ENCODE measurements at places on chromosomes 3 and 15.

GRCh38 chr3:123371859-123372685 is 76.8 kb downstream of the ADCY5 start:
- no peak for ATAC-seq

GRCh38 chr15:72341361-72341760 is 21.4 kb upstream of the CELF6 start:
- ATAC-seq: no peak

- no peak for ATAC-seq
These were observed 303.6 kb upstream of the PROK2 start for GRCh38 chr3:72088486-72089025.

- no peak for ATAC-seq
These were observed 29.1 kb downstream of the SSR3 start for GRCh38 chr3:156525808-156526207.

GRCh38 chr3:128490915-128491690 is 1.9 kb downstream of the GATA2 start:
- ATAC-seq: no peak

DNA sequence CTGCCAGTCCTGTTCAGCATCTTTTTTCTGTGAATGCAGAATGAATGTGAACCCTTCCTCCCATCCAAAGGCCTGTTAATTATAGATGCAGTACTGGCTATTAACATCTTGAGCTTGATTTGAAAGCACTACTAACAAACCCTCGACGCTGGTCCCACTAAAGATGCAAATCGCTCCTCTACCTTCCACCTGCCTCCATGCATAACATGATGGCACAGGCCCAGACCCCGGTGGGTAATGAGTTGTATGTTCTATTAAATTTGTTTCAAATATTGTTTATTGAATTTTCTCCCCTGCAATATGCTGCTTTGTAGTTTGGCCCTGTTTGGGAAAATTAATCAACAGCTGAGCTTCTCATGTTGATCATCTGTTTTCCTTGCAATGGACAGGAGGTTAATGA is 69.3 kb downstream of the RAB11A start:
- no peak for ATAC-seq

Data from SK-N-SH treated with all-trans-retinoic acid at 6 μM for 48 hours (cell line).